ENCODE measurements at places on chromosomes 16 and 17. TPM values are rescaled to one million over a fixed set of nuclear protein-coding genes. Genes with fewer than 3 reads are reported as not detected.

- no peak for DNase-seq
These were observed 239.0 kb upstream of the CACNG5 start for GRCh38 chr17:66595893-66596292.

DNA sequence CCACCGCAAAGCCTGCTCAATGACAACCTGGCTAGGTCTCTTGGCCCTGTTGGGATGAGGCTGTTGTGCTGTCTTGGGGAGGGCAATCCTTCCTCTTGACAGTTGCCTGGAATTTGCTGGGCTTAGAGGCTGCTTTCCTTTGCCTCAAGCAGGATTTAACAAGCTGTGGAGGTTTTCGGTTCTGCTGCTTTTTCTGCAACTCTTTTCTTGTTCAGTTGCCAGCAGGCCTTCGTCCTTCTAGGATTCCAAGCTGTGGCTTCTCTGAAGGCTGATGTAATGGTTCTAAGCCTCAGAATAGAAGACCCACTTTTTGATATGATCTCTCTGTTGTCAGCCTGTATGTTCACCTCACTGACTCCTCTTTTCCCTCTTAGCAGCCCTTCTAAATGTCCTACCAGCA, 149.5 kb upstream of the HS3ST4 start:
- DNase-seq: no peak

DNA sequence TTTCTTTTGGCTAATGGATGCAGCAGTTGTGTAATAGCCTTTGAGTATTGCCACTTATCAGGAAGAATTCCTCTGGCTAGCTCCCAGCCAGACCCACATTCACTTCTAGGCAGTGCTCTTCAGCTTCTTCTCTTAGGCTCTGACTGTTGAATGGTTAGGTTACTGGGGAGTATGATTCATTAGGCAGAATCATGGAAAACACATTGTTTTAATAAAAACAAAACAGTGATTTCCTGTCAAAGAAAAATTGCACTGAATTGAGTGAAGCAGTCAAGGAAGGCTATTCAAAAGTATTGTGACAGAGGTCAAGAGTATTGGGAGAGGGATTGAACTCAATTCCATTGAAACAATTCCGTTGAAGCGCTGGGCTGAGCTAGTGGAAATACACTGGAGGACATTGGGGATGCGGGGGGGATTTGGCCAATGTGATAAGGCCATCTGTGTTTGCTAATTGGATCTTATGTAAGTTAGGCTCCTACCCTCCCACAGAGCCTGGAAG, 68.0 kb downstream of the CNTNAP4 start:
- DNase-seq: no peak

DNA sequence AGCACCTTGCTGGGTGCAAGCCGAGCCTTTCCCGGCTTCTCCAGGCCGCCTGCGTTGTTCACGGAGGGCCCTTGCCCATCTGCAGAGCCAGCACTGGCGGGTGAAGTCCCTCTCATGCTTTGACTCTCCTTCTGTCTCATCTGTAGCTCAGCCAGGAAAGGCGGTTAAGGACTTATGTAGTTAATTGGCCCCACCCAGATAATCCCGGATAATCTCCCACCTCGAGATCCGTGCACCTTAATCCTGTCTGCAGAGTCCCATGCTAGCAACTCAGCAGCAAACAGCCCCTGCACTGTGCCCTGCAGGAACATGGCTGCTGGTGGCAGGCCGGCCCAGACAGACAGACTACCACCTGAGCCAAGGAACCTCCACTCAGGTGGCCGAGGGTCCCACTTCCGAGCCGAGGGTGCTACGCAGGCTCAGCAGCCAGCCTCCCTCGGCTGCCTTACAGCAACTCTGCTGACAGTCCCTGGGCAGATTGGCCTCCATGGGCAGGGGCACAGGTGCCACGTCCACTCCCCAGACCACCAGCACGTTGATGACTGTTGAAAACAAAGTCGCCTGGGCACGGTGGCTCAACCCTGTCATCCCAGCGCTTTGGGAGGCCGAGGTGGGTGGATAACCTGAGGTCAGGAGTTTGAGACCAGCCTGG, 16.9 kb downstream of the RAB40C start:
- DNase-seq: no peak

- no peak for DNase-seq
These were observed 104.3 kb downstream of the PHKB start for GRCh38 chr16:47565454-47565853.

DNA sequence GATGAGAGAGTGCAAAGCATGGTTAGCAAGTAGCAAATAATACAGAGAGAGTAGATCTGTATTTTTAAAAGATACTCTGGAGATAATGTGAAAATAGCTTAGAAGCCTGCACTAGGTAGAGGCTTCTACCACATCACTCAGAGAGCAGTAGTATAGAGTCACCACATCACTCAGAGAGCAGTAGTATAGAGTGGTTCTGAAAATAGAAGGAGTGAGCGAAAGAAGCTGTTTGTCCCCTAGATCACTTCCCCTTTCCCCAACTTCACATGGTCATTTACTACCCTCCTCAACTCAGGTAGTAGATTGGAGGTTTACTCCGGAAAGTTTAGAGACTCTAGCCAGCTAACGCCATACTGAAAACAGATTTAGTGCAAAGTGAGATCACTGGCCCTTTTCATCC, 17.1 kb downstream of the DGKE start:
- no peak for DNase-seq

DNA sequence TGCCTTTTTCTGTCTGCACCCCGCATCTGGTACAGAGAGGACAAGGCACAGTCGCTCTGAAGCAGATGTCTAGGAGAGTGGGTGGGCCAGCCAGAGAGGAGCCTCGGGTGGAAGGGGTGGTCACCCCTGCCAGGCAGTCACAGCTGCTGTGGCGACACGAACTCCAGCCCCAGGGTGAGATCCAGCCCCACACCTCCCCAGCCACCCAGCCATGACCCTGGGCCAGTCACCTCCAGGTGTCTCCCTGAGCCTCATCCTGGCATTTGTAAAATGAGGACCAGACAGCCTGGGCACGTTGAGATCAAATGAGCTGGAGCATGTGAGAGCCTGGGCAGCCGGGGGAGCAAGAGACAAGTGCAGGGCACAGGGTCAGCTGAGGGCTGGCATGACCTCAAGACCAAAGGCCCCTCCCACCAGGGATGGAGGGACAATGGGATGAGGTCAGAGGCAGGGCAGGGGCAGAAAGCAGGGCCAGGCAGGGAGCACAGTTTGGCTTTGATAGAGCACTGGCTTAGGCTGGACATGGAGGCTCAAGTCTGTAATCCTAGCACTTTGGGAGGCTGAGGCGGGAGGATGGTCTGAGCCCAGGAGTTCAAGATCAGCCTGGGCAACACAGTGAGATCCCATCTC, 7.7 kb downstream of the ADAM11 start:
- DNase-seq: no peak

DNA sequence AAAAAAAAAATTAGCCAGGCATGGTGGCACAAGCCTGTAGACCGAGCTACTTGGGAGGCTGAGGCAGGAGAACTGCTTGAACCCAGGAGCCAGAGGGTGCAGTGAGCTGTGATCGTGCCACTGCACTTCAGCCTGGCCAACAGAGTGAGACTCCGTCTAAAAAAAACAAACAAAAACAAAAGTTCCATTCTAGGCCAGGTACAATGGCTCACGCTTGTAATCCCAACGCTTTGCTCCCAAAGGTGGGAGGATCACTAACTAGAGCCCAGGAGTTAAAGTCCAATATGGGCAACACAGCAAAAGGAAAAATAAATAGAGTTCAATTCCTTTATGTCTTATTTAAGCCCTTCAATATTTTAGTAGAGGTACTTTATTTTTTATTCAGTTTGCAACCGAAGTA, 47.5 kb downstream of the CNOT1 start:
- DNase-seq: no peak

GRCh38 chr17:64787921-64788271, 125.8 kb upstream of the SMURF2 start:
- DNase-seq: no peak

DNA sequence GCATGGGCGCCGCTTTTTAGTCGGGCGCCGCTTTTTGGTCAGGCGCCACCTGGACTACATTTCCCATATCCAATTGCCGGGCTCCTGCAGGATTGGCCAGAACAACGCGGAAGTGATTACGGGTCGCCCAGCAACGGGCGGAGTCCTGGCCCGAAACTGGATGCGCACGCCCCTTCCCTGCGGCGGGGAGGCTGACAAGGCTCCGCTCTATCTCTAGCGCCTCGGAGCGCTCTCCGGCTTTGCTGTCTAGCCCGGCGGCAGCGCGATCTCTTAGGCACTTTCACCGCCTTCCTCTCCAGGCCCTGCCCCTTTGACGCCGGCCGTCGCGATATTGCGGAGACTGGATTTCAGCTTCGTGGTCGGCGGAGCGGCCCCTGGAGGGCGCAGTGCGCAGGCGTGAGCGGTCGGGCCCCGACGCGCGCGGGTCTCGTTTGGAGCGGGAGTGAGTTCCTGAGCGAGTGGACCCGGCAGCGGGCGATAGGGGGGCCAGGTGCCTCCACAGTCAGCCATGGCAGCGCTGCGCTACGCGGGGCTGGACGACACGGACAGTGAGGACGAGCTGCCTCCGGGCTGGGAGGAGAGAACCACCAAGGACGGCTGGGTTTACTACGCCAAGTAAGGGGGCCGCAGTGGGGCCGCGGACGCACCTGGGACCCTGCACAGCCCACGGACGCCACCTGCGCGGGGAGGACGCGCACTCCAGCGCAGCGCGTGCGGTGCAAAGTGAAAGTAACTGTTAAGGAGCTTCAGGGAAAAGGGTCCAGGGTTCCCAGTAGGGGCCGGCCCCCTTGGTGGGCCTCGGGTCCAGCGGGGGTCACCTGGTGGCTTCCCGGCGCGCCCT, at the start of gene WWOX:
Gene WWOX (plus strand): TSS at position 384 of the 841 bp plus-strand sequence.
- peak; percentile 97 for DNase-seq

- no peak for DNase-seq
These were observed 4.8 kb downstream of the CBLN1 start for GRCh38 chr16:49276646-49277385.

DNA sequence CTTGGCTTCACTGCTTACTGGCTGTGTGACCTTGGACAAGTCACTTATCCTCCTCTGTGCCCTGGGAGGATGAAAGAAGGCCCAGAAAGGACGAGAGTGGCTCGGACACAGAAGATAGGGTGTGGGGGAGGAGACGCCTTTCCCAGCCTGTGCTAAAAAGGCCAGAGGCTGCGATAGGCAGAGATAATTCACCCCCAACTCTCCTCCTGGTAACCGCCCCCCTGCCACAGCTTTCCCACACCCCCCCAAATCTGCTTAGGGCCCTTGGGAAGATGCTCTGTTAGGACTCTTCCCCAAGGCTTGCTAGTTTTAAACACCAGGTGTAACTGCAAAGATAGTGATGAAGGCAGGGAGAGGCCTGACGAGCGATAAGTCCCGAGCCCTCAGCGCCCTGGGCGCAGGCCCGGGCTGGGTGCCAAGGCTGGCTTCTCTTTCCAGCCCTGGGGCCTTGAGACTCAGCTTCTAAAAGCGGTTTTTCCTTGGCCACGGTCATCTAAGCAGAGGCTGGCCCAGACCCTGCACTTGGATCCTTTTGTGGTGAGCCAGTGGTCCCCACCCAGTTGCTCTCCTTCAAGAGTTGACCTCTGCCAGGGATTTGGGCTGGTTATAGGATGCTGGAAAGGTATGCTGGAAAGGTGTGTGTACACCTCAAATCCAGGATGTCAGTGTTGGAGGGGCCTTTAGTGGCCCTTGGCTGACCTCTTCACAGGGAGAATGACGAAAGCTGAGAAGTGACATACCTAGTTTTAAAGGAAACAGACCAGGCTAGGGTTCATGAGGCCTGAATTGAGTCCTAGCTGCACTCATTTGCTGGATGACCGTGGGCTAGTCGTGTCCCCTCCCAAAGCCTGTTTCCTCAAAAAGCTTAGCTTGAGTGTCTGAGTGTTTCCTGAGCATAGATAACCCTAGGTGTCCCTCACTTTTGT, 3.4 kb upstream of the PPP1R9B start:
- no peak for DNase-seq

GRCh38 chr17:83174362-83175118, 95.1 kb downstream of the METRNL start:
- DNase-seq: no peak

- DNase-seq: no peak
These were observed 336.1 kb upstream of the TBX2 start for GRCh38 chr17:61063528-61063927.

GRCh38 chr16:53936052-53936451, 232.1 kb downstream of the FTO start:
- DNase-seq: no peak

GRCh38 chr16:83771306-83771942, 36.4 kb upstream of the HSBP1 start:
- DNase-seq: no peak

GRCh38 chr17:55961386-55961785, 191.9 kb upstream of the ANKFN1 start:
- no peak for DNase-seq

DNA sequence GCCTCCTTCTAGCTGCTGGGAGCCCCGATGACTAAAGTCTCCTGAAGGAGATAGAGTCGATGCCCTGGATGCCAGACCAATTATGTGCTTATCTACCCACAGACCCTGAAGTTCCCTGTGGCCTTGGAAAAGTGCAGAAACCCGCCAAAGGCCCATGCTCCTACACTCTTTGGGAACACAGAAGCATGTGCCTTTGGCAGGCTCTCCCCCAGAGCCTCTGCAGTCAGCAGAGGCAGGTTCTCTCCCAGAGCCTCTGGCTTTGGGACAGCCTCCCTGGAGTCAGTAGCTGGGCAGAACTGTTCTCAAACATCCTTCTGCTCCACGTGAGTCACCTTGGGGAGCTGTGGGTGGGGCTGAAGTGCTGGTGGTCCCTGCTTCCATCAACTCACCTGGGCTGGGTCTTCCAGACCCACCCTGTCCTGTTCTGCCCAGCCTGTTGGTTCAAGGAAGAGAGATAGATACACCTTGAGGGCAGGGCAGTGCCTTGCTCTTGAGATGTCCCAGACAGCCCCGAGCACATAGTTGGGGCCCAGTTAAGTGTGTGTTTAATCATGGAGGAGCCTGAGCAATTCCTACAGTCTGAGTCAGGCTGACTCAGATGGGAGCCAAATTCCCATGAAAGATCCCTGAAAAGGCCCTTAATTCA, 3.2 kb upstream of the CDK5RAP3 start:
- no peak for DNase-seq

DNA sequence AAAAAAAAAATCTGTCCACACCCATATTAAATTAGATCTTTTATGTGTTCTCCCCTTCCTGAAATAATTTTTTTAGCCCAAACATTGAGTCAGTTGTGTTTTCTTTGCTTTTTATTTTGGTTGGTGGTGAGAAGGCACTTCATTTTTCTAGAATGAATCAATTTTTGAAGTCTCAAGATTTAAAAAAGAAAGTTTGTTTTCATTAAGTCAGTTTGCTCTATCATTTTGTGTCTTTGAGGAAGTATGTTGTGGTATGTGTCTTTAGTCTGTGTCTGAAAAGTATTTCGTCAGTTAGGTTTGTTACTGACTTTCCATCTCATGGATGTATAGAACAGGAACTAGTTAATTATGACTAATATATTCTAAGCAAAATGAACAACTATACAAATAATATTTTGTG, 3.8 kb downstream of the IGF2BP1 start:
- DNase-seq: no peak

GRCh38 chr16:66673691-66674090, 22.9 kb downstream of the CMTM4 start:
- DNase-seq: no peak

GRCh38 chr17:48459070-48459844, 29.2 kb upstream of the SKAP1 start:
- DNase-seq: no peak

Gene NMRAL1
- 35.3 TPM for total RNA-seq

Gene KIF2B
- total RNA-seq: not detected

Gene ZACN
- total RNA-seq: not detected

Gene ATXN7L3
- total RNA-seq: 152 TPM

Gene ATP1B2
- 10.4 TPM for total RNA-seq

Gene SOX9
- 5.1 TPM for total RNA-seq

Gene IL17C
- 0.26 TPM for total RNA-seq

Gene TEKT1
- total RNA-seq: 1.2 TPM

Gene CNGB1
- not detected for total RNA-seq

Gene MYH8
- total RNA-seq: not detected

Gene SIRT7
- total RNA-seq: 14.4 TPM

Gene NRN1L
- 0.56 TPM for total RNA-seq

Gene CD300LB
- total RNA-seq: not detected

Gene NSF
- total RNA-seq: 36.6 TPM

Gene CACNA1H
- 3.4 TPM for total RNA-seq

All from endothelial cell (in vitro differentiated cells).